ENCODE measurements at places on chromosomes 7 and 10.

DNA sequence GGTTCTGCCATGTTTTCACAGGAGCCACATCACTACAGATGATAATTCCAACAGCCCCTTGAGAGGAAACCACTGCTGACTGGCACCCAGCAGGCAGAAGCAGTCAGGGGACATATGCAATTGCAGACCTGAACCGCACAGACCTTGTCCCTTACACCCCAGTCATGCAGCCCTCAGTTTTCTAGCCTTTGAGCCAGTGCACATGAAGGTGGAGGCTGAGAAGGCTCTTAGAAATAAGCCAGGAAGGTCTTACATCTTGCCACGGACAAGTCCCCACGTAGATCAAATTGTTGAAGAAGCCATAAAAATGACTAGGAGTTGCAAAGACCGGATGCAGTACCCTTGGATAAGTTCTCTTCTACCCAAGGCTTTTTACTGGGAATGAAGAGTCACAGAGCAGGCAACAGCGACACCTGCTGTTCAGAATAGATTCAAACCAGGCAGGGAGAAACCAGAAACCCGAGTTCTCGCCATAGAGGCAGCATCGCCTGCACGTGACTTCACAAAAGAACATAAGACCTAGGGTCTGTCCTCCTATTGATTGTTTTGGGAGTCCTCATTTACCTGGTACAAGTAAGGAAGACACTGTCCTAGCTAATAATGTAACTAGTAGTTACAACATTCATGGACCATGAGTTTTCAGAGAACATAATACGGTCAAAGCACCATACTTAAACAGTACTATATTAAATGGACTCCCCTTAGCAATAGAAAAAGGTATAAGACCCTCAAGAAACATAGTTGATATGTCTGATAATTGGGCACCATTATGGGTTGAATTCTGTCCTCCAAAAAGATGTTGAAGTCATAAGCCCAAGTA is 11.1 kb downstream of the STEAP1B start:
- DNase-seq, result peak; percentile 52

GRCh38 chr10:65340340-65340739 is 1585.5 kb upstream of the LRRTM3 start:
- DNase-seq, result no peak

- no peak for DNase-seq
Measured at GRCh38 chr10:59143544-59143943, 32.9 kb upstream of the PHYHIPL start.

- DNase-seq, result no peak
Measured at GRCh38 chr10:4770801-4771553, 55.0 kb upstream of the AKR1E2 start.

Measured in anterior cingulate cortex (tissue), 58 donors.